ENCODE measurements at places on chromosomes 11 and 22. TPM values are rescaled to one million over a fixed set of nuclear protein-coding genes. Genes with fewer than 3 reads are reported as not detected.

The UBXN1 gene
- 162 TPM for polyA plus RNA-seq

The LDHAL6A gene
- 0.15 TPM for polyA plus RNA-seq

The TIMP3 gene
- 196 TPM for polyA plus RNA-seq

The OR52B4 gene
- polyA plus RNA-seq, result not detected

The MIAT gene
- polyA plus RNA-seq, result 0.16 TPM

The SEPTIN3 gene
- polyA plus RNA-seq, result 0.76 TPM

The CARD10 gene
- 15.7 TPM for polyA plus RNA-seq

The GRK3 gene
- 6.6 TPM for polyA plus RNA-seq

The BIRC2 gene
- polyA plus RNA-seq, result 41.3 TPM

The CYP2D6 gene
- polyA plus RNA-seq, result 2.6 TPM

The OR10A2 gene
- polyA plus RNA-seq, result not detected

The RFPL2 gene
- not detected for polyA plus RNA-seq

The ARHGEF17 gene
- polyA plus RNA-seq, result 42.6 TPM

The MOGAT2 gene
- not detected for polyA plus RNA-seq

The SLC22A9 gene
- polyA plus RNA-seq, result not detected

The FAU gene
- polyA plus RNA-seq, result 1,060 TPM

The NLRP14 gene
- polyA plus RNA-seq, result not detected

The KRTAP5-2 gene
- polyA plus RNA-seq, result not detected

The MGAT3 gene
- polyA plus RNA-seq, result 6.1 TPM
